CD8-positive, alpha-beta memory T cell (primary cell): ENCODE measurements at places on chromosomes 2 and 18. TPM values are rescaled to one million over a fixed set of nuclear protein-coding genes. Genes with fewer than 3 reads are reported as not detected.

- DNase-seq = no peak
Observed at GRCh38 chr2:18516112-18516511, 44.3 kb downstream of the RDH14 start.

- no peak for DNase-seq
Observed at GRCh38 chr2:27653397-27653796, 10.0 kb downstream of the SUPT7L start.

DNA sequence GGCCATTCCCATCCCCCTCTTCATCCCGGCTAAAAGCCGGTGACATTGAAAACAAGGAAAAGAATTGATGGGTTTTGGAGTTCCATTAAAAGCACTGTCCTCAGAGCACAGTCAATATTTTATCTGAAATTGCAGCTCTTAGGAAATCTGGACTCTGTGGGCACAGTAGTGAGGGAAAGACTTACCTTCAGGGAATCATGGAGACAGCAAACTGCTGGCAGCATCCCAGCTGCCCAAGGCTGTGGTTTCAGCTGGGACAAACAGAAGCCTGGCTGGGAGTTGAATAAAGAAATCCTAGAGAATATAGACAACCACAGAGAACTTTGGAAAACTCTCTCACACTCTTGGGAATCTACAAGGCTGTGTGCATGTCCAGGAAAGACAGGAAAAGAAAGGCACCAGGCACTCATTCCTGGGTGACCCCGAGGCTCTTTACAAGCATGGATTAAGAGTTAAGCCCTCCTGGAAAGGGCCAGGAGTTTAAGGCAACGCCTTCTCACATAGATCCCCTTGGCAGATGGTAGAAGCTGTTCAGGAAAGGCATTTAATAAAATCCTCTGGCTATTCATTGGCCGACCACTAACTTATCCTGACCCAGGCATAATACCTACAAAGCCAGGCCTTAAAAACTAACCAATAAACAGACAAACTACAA is 255.1 kb downstream of the MYT1L start:
- DNase-seq = no peak

DNA sequence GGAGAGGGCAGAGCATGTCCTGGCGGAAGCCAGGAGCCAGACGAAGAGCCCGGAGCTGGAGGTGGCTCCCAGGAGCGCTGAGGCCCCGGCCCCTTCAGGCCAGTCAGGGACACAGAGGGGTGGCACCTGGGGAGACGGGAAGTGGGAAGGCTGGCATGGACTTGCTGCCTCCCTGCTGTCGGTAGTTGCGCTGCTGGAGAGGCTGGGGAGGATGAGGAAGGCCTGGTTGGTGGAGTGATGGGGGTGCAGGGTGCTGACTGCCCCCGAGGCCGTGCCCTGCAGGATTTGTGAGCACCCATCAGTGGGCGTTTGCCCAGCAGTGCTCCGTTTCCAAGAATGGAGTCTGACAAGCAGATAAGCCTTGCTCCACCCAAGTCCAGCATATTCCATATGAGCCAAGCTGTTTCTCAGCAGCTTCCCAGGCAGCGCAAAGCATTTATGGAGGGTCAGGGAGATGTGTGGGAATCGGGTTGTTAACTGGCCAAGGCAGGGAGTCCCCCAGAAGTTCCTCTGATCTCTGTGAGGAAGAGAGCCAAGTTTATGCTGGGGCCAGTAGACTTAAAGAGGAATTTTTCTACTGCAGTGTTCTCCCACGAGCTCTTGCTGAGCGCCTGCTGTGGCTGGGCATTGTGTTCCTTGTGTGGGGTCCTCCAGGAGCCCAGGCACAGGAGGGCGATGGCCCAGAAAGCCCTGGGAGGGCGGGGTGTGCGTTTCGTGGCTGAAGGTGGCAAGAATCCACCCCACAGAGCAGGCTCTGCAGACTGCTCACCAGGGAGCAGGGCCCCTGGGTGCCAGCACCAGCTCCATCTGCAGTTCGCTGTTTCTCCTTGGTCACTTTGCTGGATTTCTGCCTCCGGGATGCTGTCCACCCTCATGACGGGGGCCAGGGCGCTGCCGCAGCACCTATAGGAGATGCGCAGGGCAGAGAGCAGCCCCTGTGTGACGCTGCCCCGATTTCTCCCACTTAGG is 250.2 kb downstream of the ALPK2 start:
- DNase-seq = no peak

GRCh38 chr2:48601349-48601748 is 16.3 kb upstream of the GTF2A1L start:
- no peak for DNase-seq

- no peak for DNase-seq
Observed at GRCh38 chr18:8726281-8726680, 20.9 kb downstream of the MTCL1 start.

GRCh38 chr2:222907790-222908441 is 47.1 kb downstream of the ACSL3 start:
- no peak for DNase-seq

SLC9A4 gene
- not detected for total RNA-seq

ANKRD23 gene
- 3.9 TPM for total RNA-seq

VWC2L gene
- not detected for total RNA-seq

GNAL gene
- total RNA-seq = 0.04 TPM
